ENCODE measurements at places on chromosomes 3 and 15.

DNA sequence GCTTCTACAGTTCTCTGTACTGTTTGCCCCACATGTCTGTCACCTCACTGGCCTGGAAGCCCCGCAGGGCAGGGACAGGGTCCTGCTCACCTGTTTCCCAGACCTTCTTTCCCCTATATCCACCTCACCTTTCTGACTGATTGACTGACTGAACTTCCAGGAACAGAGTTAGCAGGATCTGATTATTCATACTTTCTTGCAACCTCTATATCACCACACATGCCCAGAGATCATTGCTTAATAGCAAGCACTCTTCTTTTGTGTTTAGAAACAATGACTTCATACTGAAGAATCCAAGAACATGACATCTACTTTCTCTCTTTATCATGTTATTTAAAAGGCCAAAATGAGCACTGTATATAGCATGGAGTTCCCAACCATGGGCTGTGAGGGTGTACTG lies 18.0 kb upstream of the CLEC3B start:
- DNase-seq = no peak

- DNase-seq = no peak
Measured at GRCh38 chr3:158953131-158953530, 151.3 kb downstream of the MFSD1 start.

DNA sequence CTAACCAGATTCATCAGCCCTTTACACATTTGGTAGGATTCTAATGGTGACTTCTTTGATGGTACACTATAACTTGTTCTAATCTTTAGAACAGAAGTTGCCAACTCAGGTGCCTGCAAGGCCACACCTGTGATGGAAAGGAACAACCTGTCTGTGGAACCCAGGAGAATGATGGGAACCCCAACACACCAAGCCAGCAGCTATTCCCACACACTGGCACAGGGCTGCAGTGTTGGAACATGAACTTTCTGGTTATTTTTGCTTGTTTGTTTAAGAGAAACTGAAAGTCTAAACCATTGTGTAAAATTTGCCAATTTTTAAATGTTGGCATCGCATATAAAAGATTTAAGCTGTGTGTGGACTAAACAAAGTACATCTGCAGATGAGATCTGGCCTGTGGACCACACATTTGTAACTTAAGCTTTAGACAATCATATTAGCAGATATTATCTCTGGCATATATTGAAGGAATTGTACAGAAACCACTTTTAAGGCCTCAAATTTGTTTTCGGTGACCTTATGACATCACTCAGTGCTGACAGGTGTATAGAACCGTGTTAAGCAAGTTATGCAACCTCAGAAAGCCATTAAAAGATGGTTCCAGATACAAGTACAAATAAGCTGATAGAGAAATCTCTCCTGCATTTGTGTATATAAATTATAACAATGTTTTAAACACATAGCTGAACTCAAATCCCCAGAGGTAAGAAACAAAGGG lies 242.9 kb downstream of the SLC9A9 start:
- no peak for DNase-seq

DNA sequence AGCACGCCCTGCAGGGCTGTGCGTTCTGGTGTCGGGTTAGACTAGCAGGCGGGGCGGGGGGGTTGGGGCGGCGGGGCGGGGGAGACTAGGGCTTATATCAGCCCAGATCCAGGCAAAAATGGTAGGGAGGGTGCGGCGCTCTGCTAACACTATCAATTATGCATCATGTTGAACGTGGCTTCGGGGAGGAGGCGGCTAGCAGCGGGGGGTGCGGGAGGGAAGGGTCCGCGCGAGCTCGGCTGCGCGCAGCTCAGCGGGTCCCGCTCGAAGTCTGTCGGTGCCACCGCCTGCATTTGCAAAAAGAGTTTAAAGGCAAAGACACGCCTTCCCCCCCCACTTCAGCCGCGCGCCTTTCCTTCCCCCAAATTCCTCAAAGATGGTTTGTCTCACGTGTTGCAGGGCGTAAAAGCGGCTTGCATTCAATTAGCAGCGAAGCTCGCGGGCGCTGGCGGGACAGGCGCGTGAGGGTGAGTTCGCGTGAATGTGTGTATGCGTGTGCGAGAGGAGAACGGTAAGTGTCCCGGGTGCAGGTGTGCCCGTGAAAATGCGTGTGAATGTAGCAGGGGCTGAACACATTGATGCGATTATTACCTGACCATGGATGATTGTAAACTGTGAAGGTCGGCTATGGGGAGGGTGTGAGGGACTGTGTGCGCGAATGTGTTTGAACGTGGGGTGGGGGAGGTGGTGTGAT lies at the start of gene ISLR2:
TSS of gene ISLR2 (plus strand) at position 432 of the 694 bp plus-strand sequence. CDS start 2,169 bp downstream, outside the sequence.
- no peak for DNase-seq

DNA sequence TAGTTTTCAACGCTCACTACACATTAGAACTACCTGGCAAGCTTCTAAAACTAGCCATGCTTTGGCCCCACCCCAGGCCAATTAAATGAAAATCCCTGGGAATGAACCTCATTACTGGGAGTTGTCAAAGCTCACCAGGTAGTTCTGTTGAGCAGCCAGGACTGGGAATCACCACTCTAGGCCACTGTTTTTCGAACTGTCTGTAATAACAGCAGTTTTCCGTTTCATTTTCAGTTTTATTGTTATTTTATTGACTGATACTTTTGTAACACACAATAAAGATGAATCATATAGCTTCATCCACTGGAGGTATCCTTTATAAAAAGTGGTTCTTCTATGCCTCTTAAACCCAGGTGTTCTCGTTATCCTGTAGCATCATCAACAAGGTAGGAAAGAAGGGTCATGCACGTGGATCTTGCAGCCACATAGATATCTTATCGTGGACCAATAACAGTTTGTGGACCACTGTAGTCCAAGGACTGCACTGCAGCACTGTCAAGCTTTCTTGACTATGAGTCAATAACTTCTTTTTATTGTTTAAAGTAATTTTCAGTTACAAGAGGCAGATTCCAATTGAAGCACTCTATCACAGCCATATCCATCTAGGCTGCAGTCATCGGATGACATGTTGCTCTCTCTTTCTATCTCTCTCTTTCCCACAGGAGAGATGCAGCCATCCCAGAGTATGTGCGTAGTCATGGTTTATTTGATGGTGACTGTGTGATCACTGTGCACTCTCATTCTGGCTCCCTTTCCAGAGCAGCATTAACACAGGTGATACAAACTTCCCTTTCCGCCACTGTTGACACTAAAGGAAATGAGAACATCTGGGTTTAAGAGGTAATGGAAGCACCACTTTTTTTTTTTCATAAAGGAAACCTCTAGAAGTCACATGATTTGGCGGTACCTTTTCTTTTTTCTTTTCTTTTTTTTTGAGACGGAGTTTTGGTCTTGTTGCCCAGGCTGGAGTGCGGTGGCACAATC lies 39.0 kb upstream of the BLM start:
- no peak for DNase-seq

DNA sequence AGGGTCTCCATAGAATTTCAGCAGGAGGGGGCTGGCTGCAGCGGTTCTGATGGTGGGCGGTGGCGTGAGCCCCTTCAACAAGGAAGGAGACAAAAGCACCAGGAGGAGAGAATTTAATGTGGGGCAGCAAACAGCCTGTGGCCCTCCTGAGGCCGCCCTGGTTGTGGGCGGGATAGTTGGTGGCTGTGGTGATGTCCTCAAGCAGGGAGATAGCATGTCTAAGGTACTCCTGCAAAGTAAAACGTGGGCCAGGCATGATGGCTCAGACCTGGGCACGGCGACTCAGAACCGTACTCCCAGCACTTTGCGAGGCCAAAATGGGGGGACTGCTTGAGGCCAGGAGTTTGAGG lies 94.0 kb downstream of the LRRK1 start:
- DNase-seq = no peak

DNA sequence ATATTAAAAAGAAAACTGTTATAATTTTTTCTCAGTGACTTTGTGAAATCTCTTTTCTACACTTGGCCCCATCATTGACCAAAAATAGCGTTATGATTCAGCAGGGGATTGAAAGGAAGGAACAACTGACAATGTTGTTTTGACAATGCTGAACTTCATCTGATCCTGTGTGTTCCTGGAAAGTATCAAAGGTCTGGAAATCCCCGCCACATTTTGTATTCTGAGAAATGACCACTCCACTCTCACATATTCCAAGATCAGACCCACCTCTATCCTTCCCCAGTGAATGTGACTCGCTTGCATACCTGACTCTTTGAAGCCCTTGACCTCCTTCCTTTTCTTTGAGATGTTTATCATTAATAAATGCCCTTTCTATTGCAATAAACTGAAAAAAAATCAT lies 9.7 kb upstream of the RIOX2 start:
- DNase-seq = no peak

DNA sequence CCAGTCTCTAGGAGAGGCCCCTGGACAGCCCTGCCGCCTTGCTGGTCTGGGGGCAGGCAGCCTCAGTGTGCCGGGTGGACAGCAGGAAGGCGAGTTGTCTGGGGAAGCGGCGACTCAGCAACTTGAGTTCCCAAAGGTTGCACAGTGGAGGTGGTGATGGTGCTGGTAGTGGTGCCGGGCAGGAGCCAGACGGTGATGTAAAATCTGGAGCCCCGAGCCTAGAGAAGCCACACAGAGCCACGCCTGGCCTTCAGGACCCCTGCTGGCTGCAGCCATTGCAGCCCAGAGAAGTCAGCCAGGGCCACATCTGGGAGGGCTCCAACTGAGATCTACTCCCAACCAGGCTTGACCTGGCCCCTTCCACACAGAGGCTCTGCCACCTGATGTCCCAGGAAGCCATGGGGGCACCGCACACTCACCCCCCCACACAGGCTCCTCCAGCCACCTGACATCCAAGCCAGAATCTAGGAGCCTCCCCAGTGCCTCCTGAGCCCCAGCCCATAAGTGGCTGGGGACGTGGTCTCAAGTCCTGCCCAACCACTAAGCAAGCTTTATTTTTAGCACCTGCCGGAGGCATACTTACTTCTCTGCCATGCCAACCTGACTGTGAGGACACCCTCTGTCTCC lies 8.8 kb downstream of the C3orf22 start:
- no peak for DNase-seq

GRCh38 chr3:72114773-72115172 lies 329.8 kb upstream of the PROK2 start:
- no peak for DNase-seq

GRCh38 chr3:171828902-171829770 lies 14.0 kb upstream of the TMEM212 start:
- DNase-seq = no peak

- DNase-seq = no peak
Measured at GRCh38 chr3:42728668-42729364, 26.2 kb upstream of the HHATL start.

DNA sequence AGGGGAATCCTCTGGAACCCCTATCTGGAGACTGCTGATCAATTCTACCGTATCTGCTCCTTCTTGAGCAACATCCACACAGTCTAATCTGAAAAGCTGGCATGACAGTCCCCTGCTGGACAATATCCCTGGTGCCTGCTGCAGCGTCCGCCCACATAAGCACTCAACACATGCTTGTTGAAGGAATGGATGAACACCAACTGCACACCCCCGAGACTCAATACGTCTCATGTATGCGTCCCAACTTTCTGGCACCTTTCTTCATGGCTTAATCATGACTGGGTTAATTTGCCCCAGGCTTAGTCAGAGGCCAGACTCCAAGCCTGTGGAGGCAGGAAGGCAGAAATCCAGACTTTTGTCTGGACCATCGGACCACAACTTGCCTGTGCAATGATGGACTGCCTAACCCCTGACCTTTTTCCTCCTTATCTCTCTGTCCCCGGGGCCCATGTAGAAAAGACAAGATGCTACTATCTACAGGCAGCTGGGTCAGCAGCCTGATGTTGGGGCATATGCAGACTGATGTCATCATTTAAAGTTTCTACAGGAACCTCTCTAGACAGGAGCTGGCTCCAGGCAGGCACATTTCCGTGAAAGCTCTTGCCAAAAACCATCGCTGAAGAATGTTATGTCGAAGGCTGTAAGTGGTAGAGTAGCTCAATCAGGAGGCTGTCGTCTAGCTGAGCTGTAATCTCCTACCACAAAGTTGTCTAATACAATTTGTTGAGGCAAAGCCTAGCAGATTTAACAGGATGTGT lies 114.1 kb upstream of the TPM1 start:
- no peak for DNase-seq

GRCh38 chr3:193129607-193130006 lies 111.4 kb upstream of the PLAAT1 start:
- DNase-seq = no peak

DNA sequence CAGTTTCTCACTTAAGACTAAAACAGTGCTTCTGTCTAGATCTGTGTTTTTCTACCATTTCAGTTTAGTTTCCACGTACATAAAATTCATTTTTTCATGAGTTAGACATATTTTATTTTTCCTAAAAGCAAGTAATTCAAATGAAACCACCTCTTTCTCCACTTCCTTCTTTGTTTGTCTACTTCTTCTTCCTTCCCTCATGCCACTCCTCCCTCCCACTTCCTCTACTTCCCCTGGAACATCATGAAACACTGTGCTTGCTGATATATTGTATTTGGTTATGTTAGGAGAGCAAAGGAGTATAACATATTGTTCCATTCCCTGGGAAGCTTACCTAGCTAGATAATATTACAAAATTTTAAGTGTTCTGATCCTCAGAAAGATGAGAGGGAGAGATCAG lies 36.7 kb upstream of the GOLGA8B start:
- no peak for DNase-seq

- DNase-seq = no peak
Measured at GRCh38 chr3:48352546-48352945, 19.1 kb upstream of the SPINK8 start.

DNA sequence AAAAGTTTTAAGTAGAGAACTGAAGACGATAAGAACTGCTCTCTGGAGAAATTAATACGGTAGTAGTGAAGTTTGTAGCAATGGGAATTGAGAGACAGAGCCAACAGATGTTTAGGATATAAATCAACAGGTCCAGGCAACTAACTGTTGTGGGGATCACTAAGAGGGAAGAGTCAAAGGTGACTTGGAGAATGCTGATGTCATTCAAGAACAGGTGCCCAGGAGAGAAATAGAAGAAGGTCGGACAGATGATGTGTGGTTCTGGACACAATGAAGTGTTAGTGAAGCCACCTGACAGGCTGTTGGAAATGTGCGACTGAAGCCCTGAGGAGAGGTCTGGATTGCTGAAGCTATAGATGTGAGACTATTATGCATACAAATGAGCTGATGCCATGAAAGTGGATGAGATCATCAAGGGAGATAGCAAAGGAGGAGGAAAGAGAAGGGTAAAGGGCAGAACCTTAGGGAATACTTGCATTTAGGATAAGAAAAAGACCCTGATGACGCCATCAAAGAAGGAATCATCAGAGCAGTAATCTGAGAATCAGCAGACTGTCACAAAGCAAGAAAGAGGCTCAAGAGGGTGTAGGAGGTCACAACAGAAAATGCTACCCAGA lies 183.7 kb downstream of the FRMD5 start:
- DNase-seq = no peak

DNA sequence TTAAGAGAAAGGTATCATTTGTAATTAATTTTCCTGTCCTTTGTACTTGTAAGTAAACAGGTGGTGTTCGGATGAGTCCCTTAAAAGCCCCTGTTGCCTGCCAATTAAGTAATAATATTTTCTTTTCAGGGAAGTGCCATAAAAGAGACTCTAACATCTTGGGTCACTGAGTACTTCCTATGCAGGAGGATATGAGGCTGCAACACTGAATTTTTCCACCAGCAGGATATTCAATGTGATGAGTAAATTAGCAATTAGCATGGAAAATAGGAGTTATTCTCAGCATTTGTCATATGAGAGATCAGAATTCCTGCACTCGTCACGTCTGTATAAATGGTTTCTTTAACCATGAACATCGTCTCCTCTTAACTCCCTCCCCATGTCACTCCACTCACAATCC lies 45.4 kb downstream of the WWTR1 start:
- DNase-seq = no peak

- DNase-seq = no peak
Measured at GRCh38 chr3:160725338-160725737, 30.7 kb upstream of the PPM1L start.

- DNase-seq = no peak
Measured at GRCh38 chr3:197338586-197338985, 40.2 kb upstream of the DLG1 start.

- no peak for DNase-seq
Measured at GRCh38 chr3:45939341-45939771, 3.9 kb upstream of the CXCR6 start.
